Esophagus squamous epithelium (tissue), 5 donors: ENCODE measurements at places on chromosomes 4 and X. TPM values are rescaled to one million over a fixed set of nuclear protein-coding genes. Genes with fewer than 3 reads are reported as not detected.

USP26 gene
- not detected for total RNA-seq

COMMD8 gene
- 26.9 TPM for total RNA-seq

P2RY10 gene
- 0.83 TPM for total RNA-seq

PTPN13 gene
- total RNA-seq, result 44.8 TPM

SRPX2 gene
- 24.0 TPM for total RNA-seq

HAND2 gene
- total RNA-seq, result 0.31 TPM

RIBC1 gene
- 0.57 TPM for total RNA-seq

TACR3 gene
- total RNA-seq, result not detected

DNA sequence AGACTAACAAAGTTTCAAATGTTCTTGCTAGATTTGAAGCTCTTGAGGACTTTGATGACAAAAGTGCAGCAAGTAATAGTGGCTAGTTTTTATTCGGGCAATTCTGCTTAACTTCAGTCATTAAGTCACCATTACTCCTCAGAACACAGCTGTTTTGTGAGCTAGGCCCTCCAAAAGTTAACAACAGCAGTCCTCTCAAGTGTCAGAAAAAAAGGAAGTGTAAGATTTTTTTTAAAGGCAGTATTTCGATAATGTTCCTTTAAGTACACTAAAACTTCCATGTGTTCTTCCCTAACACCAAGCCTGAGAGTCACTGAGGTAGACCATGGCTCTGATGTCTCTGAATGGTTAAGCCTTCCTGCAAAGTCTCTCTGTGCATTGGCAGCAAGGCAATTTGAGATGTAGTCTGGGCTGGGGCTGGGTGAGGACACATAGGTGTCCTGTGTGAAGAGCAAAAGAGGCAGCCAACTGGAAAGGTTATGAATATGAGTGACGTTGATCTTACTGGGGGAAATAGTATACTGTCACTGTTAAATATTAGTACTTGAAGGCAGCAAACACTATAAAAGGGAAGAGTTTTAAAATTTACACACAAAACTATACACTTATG lies 174.0 kb upstream of the MAP3K15 start:
- H3K27ac ChIP-seq, result no peak overlapping the region
- H3K4me1 ChIP-seq, result no peaks in the 10 kb centered on the region
- no peaks in the 10 kb centered on the region for H3K27me3 ChIP-seq
- H3K36me3 ChIP-seq, result no peaks in the 10 kb centered on the region
- DNase-seq, result no peak

DNA sequence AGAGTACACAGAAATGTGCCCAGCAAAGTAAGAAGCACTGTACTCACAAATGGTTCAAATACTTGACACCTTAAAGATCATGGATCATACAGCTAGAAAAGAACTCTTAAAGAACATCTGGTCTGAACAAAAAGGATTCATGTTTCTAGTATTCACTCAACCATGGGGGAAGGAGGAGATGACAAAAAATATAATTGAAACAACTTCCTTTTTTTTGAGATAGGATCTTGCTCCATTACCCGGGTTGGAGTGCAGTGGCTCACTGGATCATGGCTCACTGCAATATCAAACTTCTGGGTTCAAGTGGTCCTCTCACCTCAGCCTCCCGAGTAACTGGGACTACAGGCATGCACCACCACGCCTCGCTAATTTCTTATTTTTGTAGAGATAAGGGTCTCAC lies 6.0 kb downstream of the DHX15 start:
- H3K4me1 ChIP-seq, result peaks cover 41% of the 10 kb centered on the region
- peaks cover 53% of the 10 kb centered on the region for H3K36me3 ChIP-seq
- H3K4me3 ChIP-seq, result no peak overlapping the region
- H3K27ac ChIP-seq, result no peak overlapping the region
- no peak for DNase-seq

DNA sequence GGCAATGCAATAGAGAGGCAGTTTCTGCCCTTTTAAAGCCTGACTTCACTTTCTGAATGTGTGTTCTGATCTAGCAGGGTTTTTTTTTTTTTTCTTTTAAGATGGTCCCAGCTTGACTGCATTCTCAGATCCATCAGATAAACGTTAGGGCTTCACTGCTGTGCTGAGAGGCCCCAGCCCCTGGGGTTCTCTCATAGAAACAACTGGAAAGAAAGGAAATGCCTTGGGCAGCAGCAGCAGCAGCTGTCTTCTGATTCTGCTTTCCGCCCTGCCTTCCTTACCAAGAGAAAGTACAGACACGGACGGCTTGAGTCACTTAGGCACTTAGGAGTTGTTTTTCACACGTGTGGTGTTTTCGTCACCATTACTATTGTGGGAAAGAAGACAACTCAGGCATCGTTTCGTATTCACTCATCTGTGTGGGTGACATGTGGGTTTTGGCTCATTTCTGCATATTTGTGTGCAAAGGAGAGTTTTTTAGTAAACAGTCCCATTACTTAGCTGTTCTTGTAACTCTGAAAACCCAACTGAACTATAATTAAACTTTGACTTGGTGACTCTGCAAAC lies 172.0 kb downstream of the PTTG2 start:
- no peak overlapping the region for H3K4me3 ChIP-seq
- DNase-seq, result no peak
- no peaks in the 10 kb centered on the region for H3K36me3 ChIP-seq
- peaks cover 16% of the 10 kb centered on the region for H3K4me1 ChIP-seq

- H3K4me1 ChIP-seq, result no peaks in the 10 kb centered on the region
- no peak overlapping the region for H3K4me3 ChIP-seq
- H3K36me3 ChIP-seq, result no peaks in the 10 kb centered on the region
- no peak for DNase-seq
- H3K27ac ChIP-seq, result no peak overlapping the region
- no peaks in the 10 kb centered on the region for H3K27me3 ChIP-seq
Measured at GRCh38 chr4:95850161-95850560, 10.3 kb downstream of the PDHA2 start.

DNA sequence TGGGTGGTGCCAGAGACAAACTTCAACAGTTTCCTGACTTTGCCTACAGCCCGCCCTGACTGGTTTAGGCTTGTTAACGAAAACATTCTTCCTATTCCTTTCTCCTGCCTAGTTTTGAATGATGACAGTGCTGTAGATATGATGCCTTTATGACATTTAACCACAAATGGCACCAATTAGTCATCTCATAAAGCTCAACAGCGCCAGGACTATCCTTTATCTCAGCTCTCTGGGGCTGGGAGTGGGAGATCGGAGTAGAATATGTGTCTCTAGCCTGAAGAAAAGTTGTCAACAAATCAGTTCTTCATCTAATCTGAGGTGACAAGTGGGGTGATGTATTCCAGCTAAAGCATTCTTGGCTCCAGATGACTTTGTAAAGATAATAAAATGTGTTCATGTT lies 64.6 kb upstream of the SH3RF1 start:
- DNase-seq, result no peak
- H3K4me3 ChIP-seq, result no peak overlapping the region
- H3K4me1 ChIP-seq, result peaks cover 4% of the 10 kb centered on the region
- no peaks in the 10 kb centered on the region for H3K36me3 ChIP-seq

DNA sequence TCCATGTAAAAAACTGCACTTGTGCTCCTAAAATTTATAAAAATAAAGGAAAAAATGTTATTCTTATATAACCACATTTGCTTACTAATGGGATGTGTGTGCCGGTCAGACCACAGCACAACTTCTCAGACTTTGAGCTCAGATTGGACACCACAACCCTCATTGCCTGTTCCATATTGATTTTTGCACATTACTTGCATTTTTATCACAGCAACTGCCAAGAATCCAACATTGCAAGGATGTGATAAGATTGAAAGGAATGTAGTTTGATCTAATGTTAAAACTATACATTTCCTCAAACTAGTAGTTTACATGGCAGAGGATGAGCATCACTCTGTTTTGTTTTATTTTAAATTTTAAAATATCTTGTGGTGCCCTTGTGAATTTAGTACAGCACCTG lies 227.8 kb downstream of the KDR start:
- H3K27me3 ChIP-seq, result no peaks in the 10 kb centered on the region
- H3K27ac ChIP-seq, result no peak overlapping the region
- H3K36me3 ChIP-seq, result no peaks in the 10 kb centered on the region
- no peak overlapping the region for H3K4me3 ChIP-seq

- H3K27ac ChIP-seq, result no peak overlapping the region
- no peaks in the 10 kb centered on the region for H3K27me3 ChIP-seq
- H3K4me3 ChIP-seq, result no peak overlapping the region
- no peaks in the 10 kb centered on the region for H3K36me3 ChIP-seq
- no peak for DNase-seq
Measured at GRCh38 chr4:6008092-6008551, 10.1 kb downstream of the C4orf50 start.

- H3K27me3 ChIP-seq, result no peaks in the 10 kb centered on the region
- H3K36me3 ChIP-seq, result no peaks in the 10 kb centered on the region
- H3K4me3 ChIP-seq, result no peak overlapping the region
- DNase-seq, result no peak
Measured at GRCh38 chr4:182843808-182844325, 73.3 kb downstream of the DCTD start.

DNA sequence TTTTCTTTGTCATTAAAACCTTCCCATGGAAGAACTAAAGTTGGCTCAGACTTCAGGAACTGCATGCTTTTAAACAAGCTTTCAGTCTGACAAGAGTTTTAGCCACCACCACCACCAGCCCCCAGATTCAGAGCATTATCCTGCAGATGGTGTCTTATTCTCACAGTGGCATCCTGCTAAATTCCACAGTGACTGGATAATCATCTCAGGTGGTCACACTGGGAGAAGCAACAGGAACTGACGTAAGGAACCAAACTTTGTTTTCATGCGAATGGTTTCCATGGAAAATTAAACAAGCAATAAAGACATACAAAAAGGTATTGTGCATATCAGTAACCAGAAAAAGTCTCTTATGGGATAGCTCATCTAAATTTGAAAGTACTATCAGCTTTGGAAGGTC lies 370.7 kb downstream of the FBXW7 start:
- no peak overlapping the region for H3K27ac ChIP-seq
- H3K4me3 ChIP-seq, result no peak overlapping the region
- DNase-seq, result no peak
- H3K27me3 ChIP-seq, result no peaks in the 10 kb centered on the region

DNA sequence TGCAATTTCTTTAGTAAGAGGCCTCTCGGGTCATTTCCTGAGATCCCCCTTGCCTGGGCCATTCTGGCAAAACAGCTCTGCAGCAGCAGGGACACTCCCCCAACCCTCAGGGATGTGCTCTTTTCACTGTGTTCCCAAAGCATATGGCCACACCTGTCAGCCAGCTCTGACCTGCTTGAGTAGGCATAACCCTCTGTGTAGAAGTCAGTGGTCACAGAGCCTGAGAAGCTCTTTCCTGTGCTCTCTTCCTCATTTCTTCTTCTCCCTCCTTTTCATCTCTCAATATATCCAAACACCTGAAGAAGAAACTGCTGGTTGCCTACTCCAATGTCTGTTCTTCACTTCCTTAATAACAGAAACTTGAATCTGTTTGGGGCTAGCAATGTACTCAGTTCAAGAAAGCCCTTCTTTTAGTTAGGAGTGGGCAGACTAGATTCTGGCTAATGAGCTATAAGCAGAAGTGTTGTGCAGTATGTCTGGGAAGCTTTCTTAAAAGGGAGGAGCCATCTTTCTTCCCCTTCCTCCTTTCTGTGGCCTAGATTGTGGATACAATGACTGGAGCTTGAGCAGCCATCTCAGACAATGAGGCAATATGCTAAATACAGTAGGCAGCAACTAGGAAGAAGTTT lies 73.3 kb downstream of the PRPS1 start:
- H3K36me3 ChIP-seq, result no peaks in the 10 kb centered on the region
- H3K27me3 ChIP-seq, result no peaks in the 10 kb centered on the region
- H3K27ac ChIP-seq, result peak overlapping the region; percentile 77
- no peak overlapping the region for H3K4me3 ChIP-seq
- no peak for DNase-seq

DNA sequence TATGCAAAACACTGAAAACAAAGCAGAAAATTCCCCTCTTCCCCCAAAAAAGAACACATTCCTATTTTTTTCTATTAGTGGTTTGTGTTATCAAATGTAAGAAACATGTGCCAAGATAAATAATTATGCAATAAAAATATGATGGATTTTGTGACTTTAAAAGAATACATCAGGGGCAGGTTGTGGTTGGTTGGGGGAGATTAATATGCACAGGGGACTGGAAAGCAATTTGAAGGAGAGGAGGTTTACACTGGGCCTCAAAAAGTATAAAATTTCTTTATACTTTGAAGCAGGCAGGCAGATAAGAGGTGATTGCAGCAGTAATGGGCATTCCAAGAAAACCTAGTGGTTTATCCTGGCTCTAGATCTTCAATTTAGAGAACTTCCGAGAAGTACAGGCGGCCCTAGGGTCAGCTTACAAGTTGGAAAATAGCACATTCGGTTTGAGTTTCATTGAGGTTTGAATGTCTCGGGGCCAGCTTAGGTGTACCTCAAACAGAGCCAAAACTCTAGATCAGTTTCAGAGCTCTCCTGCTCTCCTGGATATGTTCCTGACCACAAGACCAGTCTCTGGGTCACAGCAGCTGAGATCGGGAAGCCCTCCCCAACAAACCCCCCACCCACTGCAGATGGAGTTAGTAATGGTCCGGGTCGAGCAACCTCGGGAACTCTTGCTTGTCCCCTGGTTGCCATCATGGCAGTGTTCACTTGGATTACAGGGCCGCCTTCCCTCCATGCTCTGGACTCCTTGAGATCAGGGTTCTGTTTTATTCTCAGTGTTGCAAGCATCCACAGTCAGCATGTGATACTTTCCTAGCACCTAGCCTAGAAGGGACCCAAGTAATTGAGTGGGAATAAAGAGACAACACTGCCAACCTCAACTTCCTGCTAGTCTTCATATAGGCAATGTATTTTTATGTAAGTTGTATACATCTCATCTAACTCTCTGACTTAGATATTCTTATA lies 112.1 kb upstream of the DDIT4L start:
- no peak overlapping the region for H3K4me3 ChIP-seq
- peaks cover 7% of the 10 kb centered on the region for H3K4me1 ChIP-seq
- H3K27ac ChIP-seq, result no peak overlapping the region
- H3K27me3 ChIP-seq, result no peaks in the 10 kb centered on the region

- H3K4me3 ChIP-seq, result peak overlapping the region; percentile 40
- no peak overlapping the region for H3K27ac ChIP-seq
- H3K4me1 ChIP-seq, result peaks cover 12% of the 10 kb centered on the region
- no peaks in the 10 kb centered on the region for H3K36me3 ChIP-seq
- DNase-seq, result no peak
- H3K27me3 ChIP-seq, result peaks cover 23% of the 10 kb centered on the region
Measured at GRCh38 chr4:795726-796119, 30.2 kb downstream of the CPLX1 start.

GRCh38 chrX:155841232-155841631 lies 39.9 kb upstream of the VAMP7 start:
- no peak overlapping the region for H3K4me3 ChIP-seq
- no peaks in the 10 kb centered on the region for H3K27me3 ChIP-seq
- no peaks in the 10 kb centered on the region for H3K4me1 ChIP-seq
- no peak for DNase-seq
- H3K36me3 ChIP-seq, result no peaks in the 10 kb centered on the region

DNA sequence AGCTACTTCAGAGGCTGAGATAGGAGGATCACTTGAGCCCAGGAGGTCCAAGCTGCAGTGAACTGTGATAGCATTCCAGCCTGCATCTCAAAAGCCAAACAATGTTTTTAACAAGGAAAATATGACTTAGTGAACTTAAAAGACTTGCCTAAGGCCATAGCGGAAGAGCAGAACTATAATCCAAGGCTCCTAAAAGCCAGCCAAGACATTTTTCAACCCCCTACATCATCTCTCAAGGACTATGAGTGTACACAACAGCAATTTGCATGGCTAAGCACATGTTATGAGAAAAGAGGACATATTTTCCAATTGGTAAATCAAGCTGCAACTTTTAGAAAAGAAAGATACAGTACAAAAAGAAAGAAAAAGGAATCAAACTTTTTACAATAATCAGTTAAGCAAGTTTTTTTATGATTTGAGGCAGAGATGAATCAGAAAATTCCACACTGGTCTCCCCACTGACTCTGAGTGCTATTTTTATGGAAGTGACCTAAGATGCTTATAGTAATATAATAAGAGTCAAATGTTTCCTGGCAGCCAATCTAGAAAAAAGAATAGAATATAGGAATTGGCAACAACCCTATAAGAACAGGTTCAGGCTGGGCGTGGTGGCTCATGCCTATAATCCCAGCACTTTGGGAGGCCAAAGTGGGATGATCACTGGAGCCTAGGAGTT lies 9.8 kb upstream of the ACOT9 start:
- H3K27me3 ChIP-seq, result no peaks in the 10 kb centered on the region
- no peak for DNase-seq
